Thoracic aorta (tissue), 2 donors: ENCODE measurements at places on chromosomes 2 and 18. TPM values are rescaled to one million over a fixed set of nuclear protein-coding genes. Genes with fewer than 3 reads are reported as not detected.

UGT1A10 gene
- total RNA-seq = not detected

ZNF397 gene
- 45.8 TPM for total RNA-seq

KLHL29 gene
- 18.5 TPM for total RNA-seq

RSAD2 gene
- 11.8 TPM for total RNA-seq

DNA sequence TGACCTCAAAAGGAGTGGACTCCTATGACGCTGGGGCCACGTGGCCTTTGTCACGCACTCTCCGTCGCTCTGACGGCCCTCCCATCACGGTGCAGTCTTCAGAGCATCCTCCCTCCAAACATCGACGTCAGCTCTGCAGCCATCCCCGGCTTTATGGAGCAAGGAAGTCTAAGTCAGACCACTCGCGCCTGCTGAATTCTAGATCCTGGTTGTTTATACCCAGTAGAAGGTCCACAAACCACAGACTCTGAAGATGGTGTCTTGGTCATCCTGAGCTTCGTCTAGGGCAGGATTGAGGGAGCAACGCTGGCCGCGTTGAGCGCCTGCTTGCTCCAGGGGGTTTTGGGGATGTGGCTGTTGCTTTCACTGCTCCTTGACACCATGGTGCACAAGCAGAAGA, 228.0 kb upstream of the SALL3 start:
- DNase-seq = no peak

DNA sequence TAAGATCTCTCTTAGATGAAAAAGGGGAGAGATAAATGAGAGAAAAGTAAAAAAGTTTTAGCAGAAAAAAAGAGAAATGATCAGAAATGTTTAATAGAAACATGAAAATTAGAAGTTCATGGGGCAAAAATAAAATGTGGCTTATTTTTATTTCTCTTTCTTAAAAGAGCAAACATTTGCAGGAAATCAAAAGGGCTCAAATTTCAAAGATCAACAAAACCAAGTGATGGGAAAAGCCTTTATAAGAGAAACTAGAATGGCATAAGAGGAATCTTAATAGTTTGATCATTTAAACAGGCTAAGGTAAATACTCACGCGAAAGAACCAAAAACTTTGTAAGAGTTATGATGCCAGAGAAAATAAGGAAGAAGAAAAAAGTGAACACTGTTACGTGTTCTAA, 23.3 kb upstream of the DAW1 start:
- no peak for DNase-seq

GRCh38 chr2:20434588-20435294, 12.1 kb upstream of the RHOB start:
- no peak for DNase-seq

DNA sequence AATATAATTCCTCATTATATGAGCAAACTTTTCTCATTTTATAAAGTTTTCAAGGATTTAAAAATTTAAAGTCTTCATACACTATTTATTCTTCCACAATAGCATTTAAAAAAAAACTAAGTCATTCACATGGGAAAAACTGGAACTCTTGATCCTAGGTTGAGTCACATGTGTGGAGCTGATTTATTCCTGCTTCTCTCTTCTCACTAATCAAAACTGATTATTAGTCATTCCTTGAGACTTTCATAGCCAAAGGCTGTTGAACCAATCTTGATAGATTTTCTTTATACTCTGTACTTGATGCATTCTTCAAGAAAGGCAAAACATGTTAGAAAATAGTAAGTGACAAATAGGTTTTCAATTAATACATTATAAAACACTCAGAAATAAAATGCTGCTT, 27.4 kb downstream of the NR4A2 start:
- no peak for DNase-seq

DNA sequence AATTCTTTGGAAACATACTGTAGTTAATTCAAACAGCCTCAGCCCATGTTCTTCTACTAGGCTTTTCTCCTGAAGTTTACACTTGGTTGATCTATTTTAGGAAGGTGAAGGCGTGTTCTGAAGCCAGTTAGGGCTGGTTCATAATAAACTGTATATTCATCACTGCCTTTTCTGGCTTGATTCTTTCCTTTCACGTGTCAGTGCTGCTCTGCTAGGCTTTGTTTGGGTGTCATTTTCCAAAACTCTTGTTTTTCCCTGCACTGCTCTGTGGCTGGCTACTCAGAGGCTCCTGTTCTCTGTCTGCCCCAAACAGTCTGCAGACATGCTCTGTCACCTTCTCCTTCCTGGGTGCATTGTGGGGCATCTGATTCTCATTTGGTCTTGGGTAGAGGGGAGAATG, 136.1 kb downstream of the PARD3B start:
- DNase-seq = no peak

GRCh38 chr2:139790807-139791752, 1010.9 kb upstream of the NXPH2 start:
- no peak for DNase-seq

DNA sequence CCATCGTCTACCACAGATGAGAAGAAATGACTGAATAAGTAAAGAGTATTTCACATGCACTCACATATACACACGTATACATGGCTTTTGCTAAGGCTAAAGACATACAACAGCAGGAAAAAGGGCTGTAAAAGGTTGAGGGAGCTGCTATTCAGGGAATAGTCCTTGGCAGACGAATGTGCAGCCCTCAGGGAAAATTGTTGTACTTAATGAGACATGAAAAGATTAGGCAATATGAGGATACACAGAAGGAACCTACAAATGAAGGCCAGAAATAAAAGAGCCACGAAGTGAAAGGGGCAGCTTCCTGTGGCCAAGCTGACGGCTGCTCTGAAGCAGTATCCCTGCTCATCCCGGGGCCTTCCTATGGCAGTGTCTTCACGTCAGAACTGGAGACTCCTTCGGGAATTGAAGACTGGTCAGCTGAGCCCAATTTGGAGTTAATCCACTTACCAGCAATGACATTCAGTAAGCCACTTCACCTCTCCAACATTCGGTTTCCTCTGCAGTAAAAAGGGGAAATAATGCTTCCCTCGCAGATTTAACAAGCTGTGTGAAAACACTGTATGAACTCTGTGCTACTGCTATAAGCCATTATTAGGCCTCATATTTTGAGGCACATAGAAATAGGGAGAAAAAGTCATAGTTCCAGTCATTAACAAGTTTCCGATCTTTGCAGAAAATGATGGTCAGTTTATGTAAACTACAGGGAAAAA, 221.8 kb downstream of the STK39 start:
- no peak for DNase-seq
